Activated CD4-positive, CD25-positive, alpha-beta regulatory T cell treated with anti-CD3 and anti-CD28 coated beads, Interleukin-2, amount 50 U/mL, for 16 hours (primary cell): ENCODE measurements at places on chromosomes 6 and 20.

- DNase-seq = no peak
Measured at GRCh38 chr6:15491986-15492269, 170.9 kb downstream of the DTNBP1 start.

GRCh38 chr20:53487461-53488200 is 106.0 kb downstream of the ZNF217 start:
- DNase-seq = no peak

- no peak for DNase-seq
Measured at GRCh38 chr20:54665812-54666211, 190.4 kb downstream of the DOK5 start.

DNA sequence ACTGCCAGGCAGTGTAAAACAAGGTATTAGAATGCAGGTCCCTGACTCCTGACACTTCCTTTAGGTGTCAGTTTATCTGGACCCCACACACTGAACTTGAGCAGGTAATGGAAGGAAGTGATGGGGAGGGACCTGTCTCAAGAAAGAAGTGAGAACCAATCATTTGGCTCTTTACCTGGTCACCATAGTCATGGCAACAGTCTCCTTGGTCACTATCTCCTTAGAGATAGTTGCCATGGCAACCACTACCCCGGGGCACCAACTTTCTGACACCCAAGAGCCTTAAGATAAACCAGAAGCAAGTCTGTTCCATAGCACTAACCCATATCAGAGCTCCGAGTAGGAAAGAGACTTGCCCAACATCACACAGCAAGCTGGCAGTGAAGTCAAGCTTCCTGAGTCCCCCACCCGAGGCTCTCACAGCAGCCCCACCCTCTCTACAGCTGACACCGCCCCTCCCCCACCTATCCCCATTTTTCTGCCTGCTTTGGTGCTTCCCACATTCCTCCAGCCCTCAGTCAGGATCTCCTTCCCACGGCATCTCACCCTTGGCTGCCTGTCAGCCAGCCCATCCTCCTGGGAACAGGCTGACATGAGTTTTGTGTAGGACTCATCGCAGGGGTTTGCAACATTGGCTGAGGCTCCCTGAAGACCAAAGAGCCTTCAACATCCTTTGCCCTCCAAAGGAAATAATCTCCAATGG is 16.3 kb upstream of the HM13 start:
- DNase-seq = no peak

GRCh38 chr6:139337830-139338229 is 36.6 kb downstream of the CITED2 start:
- DNase-seq = no peak

- DNase-seq = no peak
Measured at GRCh38 chr6:78199044-78199443, 546.2 kb downstream of the MEI4 start.
